ENCODE measurements at places on chromosomes 4 and X.

- DNase-seq, result no peak
Measured at GRCh38 chrX:46838486-46838870, 1.6 kb downstream of the RP2 start.

GRCh38 chrX:85221361-85221760, 22.2 kb downstream of the SATL1 start:
- no peak for DNase-seq

GRCh38 chr4:123408471-123409084, 12.0 kb downstream of the SPRY1 start:
- no peak for DNase-seq

GRCh38 chrX:41604766-41605543, 83.8 kb upstream of the GPR34 start:
- DNase-seq, result peak; percentile 43

GRCh38 chr4:66032571-66032970, 362.3 kb upstream of the EPHA5 start:
- no peak for DNase-seq

DNA sequence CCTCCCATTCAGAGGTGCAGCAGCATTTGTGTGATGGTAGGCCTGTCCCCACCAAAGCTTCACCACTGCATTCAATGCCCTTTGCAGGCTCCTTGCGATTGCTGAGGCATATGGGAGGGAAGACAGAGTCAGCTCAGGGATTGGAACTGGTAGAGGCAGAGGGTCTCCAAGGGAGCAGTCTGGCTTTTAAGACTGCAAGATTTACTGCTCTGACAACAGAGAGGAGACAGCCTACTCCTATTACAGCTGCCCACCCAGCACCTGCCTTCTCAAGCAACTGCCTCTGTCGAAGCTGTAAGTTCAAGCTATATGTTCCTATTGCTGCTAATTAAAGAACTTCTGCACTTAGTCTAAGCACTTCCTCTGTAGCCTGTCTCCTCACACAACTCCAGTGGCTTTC, 481.8 kb downstream of the FGF13 start:
- DNase-seq, result no peak

- peak; percentile 76 for DNase-seq
Measured at GRCh38 chr4:173252024-173252935, 81.9 kb downstream of the HMGB2 start.

DNA sequence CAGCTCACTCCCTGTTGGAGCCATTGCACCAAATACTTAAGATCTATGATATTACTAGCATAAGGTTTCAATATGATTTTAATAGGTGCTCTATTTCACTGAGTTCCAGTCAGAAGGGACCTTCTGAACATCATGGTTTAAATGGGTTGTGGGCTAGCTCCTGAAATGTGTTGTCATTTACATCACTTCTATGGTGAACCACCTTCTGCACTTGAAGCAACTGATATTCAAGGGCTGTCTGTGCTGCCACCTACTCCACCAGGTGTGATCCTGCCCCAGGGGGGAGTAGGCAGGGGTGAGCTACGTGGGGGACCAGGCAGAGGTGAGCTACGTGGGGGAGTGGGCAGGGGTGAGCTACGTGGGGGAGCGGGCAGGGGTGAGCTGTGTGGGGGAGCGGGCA, 35.2 kb downstream of the RNF175 start:
- no peak for DNase-seq

DNA sequence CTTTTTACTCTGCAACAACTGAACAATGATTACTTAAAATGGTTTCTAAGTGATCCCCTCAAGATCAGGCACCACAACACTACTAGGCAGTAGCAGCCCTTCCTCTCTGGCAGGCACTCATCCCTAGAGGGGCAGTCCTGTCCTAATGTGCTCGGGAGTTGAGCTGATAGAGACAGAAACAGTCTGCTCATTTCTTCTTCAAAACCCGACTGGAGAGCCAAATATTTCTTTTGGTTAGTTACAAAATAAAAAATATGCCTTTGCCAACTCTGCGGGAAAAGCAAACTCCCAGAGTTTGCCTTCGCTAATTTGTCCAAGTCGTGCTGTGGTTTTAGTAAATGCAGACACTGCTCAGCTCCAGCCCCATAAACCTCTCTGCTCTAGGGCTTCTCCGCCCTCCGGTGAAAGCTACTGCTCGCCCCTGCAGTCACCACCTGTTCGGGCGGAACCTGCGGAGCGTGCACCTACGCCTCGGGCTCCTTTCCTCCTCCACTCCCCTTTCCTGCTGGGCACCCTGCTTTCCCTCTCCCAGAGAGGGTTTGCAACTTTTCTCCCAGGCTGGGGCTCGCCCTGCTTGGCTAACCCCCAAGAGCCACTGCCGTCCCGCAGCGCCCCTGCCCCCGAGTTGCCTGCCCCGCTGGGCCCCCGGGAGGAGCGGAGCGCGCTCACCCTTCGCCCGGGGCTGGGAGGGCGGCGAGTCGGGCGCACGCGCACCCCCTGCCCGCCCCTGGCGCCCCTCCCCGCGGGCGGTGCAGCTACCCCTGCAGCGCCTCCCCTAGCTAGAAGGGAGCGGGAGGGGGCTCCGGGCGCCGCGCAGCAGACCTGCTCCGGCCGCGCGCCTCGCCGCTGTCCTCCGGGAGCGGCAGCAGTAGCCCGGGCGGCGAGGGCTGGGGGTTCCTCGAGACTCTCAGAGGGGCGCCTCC, at the start of gene NPNT:
Gene NPNT (plus strand): TSS at position 812 of the 923 bp plus-strand sequence. CDS start 182 bp downstream, outside the sequence.
- no peak for DNase-seq

- no peak for DNase-seq
Measured at GRCh38 chrX:83510510-83511062, 2.5 kb downstream of the POU3F4 start.

All from inflammatory macrophage treated with lipopolysaccharide for 4 hours (primary cell).